Heart right ventricle (tissue), 16 donors: ENCODE measurements at places on chromosomes 11 and 22. TPM values are rescaled to one million over a fixed set of nuclear protein-coding genes. Genes with fewer than 3 reads are reported as not detected.

DNA sequence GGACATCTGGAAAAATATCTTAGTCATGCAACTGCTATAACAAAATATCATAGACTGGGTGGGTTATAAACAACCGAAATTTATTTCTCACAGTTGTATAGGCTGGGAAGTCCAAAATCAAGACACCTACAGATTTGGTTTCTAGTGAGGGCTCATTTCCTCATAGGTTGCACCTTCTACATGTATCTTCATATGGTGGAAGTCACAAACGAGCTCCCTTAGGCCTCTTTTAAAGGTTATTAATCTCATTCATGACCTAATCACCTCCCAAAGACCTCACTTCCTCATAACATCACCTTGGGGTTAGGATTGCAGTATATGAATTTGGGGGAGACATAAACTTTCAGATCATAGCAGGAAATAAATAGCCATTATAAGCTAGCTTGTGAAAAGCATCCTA is 85.2 kb downstream of the INTS4 start:
- DNase-seq = no peak

DNA sequence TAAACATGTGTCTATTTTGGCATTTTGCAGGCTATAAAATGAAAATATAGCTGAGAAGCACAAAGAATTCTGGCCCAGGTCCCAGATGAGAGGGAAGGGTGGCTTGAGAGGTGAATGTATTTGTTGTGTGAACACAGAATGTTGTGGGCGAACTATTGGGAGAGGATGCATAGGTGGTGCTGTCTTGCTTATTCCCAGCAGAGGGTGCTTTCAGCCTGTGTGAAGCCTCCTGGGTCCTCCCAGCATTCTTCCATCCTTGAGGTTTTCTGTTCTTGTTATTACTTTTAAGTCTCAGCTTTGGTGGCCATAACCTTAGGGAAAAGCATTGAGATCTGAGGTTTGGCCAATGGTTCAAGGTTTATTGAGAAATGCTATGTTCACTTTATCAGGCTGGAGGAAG is 108.7 kb upstream of the SNX19 start:
- DNase-seq = no peak

DNA sequence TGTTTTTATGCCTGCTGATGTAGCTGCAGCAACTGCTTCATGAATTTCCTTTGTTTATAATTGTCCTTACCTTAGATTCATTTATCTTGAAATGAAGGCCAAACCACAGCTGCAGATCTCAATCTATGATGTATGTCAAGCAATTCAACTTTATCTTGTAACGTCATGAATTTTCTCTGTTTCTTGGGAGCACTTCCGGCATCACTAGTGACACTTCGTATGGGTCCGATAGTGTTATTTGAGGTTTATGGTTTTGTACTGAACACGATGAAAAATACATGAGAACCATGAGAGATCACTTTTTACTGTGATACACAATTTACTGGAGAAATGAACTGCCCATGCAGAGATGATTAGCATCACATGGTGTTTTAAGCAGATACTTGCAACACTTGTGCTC is 98.5 kb downstream of the CSTPP1 start:
- DNase-seq = no peak

DNA sequence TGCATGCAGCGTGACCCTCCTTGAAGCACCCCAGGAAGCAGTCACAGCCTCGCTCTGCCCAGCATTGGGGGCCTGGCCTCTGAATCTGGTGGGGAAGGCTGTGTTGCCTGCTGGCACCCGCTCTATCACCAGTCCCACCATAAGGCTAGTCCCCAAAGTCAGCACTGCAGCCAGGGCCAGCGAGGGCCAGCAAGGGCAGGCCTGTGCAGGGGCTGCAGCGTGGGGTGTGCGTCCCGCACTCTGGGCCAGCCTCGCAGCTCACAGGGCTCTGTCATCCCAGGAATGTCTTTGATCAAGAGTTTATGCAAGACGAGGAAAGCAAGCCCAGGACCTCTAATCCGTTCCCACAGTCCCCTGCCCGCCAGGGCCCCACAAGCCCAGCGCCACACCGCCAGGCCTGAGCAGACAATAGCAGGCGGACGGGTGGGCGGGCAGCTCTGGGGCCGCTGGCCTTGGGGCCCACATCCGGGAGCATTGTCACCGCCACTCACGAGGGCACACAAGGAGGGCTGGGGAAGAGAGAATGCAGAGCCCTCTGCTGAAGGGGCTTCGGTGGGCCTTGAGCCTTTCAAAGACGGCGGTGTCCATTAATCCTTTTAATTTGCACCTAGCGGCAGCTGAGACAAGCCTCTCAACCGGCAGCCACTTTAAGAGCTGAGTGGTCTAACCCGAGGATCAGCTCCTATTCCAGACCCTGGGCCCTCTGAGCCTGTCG is 17.1 kb downstream of the LTO1 start:
- DNase-seq = no peak

DNA sequence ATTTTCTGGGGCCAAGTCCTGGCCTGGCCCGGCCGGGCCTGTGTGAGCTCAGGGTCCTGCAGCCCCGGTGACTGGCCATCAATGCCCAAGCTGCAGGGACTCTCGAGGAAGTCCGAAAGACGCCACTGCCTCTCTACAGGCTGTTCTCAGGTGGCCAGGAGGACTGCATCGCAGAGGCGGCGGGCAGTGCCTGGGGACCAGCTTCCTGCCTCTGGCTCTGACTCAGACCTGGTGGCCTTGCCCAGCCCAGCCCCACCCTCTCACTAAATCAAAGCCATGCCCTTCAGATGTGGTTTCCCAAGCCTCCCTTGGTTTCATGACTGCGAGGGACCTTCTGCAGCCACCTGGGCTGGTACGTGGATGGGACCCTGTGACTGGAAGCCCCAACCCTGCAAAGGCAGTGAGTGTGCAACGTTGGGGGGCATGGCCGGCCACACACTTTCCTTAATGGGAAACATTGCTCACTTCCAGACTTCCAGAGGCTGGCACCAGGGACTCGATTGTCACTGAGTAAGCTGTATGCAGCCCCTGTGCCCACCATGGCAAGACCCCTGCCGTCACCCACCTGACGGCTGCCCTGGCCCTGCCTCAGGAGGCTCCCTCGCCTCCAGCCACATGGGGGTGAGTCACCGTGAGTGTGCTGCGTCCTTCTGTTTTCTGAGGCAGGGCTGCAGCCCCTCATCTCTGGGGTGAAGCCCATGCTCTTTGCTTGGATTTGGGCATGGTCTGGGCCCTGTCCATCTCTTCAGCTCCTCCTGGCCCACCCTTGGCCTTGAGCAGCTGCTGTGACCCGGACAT is 6.0 kb upstream of the FGF3 start:
- DNase-seq = no peak

- DNase-seq = no peak
Observed at GRCh38 chr11:134599299-134599771, 187.3 kb upstream of the B3GAT1 start.

- DNase-seq = peak; percentile 57
Observed at GRCh38 chr11:109123816-109124787, 297.9 kb upstream of the C11orf87 start.

- DNase-seq = peak; percentile 95
Observed at GRCh38 chr22:37545703-37546436, 14.4 kb upstream of the CDC42EP1 start.

DNA sequence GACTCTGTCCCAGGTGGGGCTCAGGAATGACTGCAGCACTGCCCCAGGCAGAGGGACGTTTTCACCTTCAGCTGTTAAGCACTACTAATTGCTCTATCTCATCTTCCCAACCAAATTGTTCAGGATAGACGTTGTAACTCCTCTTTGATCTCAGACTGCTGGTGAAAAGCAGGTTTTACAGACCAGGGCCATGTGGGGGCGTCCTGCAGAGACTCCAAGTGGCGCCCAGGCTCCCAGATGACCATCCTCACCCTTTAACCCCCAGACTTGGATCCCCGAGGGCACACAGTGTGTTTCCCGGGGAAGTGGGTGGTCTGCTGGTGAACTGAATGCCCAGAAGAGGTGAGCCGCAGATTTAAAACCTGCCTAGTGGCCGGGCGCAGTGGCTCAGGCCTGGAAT is 23.9 kb downstream of the FADD start:
- DNase-seq = no peak

DNA sequence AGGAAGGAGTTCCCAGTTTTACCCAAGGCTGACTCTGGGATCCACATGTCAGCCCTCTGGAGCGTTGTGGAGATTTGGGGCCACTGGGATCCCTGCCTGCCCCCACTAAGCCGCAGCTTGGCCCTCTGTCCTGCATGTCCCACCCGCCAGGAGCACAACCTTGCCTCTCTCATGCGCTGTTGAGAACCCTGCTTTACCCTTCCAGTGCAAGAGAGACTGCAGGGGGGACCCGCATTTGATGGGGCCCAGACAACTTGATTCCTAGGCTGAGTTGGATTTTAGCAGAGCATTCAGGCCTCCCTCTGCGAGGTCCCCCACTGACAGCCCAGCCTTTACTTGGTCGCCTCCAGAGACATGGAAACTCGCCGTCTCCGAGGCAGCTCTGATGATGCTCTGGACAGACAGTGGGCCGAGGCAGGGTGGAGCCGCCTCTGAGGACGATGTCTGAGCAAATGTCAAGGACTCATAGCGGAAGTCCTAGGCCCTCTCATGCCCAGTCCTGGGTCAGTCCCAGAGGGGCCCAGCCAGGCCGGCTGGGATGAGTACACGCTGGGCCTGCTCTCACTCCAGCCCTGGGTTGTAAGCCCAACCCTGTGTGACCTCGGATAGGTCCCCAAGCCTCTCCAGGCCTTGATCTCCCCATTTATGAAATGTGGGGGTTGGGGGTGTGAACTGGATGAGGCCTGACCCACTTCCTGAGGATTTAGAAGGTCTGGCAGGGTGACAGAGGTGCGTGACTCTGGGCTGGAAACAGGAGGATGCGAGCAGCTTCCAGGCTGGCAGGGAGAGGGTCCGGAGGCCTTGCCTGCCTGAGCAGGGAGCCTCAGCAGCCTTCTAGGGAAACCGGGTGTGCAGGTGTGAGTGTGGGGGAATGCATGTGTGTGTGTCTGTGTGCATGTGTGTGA is 630 bp downstream of the CD5 start:
- DNase-seq = no peak

- no peak for DNase-seq
Observed at GRCh38 chr22:41927813-41928212, 1.2 kb upstream of the TNFRSF13C start.

GRCh38 chr11:94184846-94185245 is 56.2 kb downstream of the PANX1 start:
- no peak for DNase-seq

- no peak for DNase-seq
Observed at GRCh38 chr22:17969701-17970113, 54.7 kb downstream of the MICAL3 start.

DNA sequence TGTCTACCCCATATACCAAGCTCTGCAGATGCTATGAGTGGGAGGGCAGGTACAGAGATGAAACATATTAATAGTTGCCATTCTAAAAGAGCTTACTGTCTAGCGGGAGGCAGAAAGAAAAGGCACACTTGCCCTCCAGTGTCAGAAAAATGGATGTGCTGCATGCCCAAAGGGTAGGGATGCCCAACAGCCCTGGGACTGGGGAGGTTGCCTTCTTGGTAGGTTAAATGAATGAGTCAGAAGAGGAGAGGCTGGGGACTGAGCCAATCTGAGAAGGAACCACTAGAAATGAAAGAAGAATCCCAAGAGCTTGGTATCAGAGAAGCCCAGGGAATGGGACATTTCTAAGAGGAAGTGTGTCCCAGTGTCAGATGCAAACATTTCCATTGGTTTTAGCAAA is 1.2 kb downstream of the BIRC3 start:
- no peak for DNase-seq

GRCh38 chr11:1323774-1324173 is 14.3 kb upstream of the TOLLIP start:
- no peak for DNase-seq

DNA sequence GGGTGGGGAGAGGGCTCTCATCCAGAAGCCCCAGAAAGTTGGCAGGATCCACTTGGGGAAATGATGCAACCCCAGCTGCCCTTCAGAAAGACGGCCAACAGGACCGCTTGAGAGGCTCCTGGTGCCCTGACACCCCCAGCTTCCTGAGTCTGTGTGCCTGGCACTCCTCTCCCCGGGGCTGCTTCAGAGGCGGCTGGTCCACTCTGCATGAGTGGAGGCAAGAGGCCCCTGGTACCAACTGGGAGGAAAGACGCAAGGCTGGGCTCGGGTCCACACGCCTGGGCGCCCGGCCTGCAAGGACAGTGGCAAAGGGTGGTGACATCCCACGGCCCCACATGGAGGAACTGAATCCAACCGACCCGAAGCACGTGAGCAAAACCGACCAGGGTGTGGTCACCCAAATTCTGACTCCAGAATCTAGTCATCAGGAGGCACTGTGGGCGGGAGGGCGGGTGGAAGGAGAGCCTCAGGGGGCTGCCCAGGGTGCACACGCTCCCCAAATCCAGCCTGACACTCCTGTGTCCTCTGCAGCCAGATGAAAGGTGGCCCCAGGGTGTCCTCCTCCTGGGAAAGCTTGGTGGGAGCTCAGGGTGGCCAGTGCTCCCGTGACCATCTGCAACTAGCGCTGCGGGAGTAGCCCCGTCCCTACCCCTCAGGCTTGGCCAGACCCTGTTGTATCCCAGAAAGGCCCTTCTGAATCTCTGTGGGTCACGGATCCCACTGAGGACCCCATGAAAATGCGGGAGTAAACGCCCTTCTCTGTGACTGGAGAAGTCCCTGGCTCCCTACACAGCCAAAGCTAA is 3.7 kb downstream of the RNH1 start:
- DNase-seq = no peak

DNA sequence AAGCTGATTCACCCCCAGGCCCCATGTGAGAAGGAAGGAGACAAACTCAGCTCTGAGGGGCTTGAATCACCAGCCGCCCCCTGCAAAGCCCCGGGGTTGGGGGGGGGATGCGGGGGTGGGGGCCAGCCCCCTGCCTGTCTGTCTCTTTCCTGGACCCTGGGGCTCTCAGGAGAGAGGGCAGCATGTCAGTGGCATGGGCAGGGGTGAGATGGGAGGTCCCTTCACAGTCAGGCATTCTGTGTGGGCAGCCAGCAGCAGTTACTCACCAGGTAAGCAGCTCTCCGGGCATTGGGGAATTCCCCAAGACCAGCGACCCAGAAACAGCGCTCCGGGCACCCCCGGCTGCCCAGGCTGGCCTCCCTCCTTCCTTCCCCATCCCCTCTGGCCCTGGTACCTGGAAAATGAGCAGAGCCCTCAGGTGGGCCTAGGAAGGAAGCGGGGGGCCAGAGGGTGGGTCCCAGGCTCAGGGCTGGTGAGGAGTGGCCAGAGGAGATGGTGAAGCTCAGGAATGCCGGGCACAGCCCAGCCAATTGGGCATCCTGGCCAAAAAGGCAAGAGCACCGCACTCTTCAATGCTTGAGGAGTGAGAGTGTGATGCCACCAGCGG is 4.2 kb upstream of the LIF start:
- DNase-seq = no peak

The IL17REL gene
- total RNA-seq = not detected

The SMTNL1 gene
- not detected for total RNA-seq

The MAP6 gene
- total RNA-seq = 8.0 TPM

The HBG2 gene
- not detected for total RNA-seq

The ESAM gene
- total RNA-seq = 46.9 TPM

The SYT7 gene
- 26.1 TPM for total RNA-seq
